ENCODE measurements at places on chromosomes 6 and 20.

- no peak for DNase-seq
Observed at GRCh38 chr6:150177259-150177951, 34.6 kb downstream of the PPP1R14C start.

- no peak for DNase-seq
Observed at GRCh38 chr20:44773070-44773829, 27.6 kb downstream of the KCNK15 start.

DNA sequence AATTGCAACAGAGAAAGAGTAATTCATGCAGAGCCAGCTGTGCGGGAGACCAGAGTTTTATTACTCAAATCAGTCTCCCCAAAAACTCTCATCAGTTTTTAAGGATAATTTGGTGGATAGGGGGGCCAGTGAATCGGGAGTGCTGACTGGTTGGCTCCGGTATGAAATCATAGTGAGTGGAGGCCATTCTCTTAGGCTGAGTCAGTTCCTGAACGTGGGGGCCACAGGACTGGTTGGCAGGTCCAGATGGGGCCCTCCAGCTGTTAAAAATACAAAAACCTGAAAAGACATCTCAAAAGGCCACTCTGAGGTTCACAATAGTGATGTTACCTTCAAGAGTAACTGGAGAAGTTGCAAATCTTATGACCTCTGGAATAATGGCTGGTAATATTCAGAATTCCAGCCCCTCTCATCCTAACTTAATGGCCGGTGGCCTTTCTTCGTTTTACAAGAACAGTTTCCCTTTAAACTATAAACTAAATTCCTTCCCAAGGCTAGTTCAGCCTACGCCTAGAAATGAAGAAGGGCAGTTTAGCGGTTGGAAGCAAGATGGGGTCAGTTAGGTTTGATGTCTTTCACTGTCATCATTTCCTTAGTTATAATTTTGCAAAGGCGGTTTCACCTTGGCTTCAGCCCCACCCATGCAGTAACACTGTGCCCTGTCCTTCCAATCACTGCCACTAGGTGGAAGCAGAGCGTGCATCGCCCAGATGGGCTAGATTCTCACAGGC, 6.8 kb upstream of the MICA start:
- DNase-seq: peak; percentile 73

DNA sequence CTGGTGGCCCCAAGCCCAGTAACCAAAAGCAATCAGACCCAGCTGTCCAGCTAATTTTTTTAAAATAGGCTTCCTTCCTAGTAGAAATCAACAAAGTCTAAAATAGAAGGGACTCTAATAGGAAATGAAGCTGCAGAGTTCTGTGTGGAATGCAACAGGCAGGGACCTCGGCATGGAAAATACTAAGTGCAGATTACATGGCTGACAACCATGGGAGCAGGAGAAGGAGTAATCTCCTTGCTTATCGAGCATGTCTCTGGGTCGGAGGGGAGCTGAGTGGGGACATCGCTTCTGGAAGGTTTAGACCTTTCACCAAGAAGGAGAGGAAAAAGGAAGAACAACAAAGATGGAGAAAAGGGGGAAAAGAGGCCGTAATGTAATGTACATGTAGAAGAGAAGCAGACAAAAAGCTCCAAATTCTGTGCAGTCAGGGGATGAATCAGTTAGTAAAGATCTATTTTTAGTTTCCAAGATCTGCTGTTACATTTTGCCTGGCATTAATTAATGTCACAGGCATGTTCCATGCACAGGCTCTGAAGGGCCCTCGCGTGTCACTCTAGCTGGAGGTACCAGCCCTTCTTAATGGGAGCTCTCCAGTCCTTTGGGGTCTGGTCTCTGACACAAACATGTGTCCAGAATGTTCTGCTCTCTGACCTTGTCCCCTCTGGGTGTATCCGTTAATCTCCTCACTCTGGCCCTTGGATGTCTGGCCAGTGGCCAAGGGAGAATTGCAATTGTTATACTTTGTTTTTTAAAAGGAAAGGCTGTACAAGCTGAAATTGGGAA, 16.6 kb upstream of the ZNF831 start:
- no peak for DNase-seq

DNA sequence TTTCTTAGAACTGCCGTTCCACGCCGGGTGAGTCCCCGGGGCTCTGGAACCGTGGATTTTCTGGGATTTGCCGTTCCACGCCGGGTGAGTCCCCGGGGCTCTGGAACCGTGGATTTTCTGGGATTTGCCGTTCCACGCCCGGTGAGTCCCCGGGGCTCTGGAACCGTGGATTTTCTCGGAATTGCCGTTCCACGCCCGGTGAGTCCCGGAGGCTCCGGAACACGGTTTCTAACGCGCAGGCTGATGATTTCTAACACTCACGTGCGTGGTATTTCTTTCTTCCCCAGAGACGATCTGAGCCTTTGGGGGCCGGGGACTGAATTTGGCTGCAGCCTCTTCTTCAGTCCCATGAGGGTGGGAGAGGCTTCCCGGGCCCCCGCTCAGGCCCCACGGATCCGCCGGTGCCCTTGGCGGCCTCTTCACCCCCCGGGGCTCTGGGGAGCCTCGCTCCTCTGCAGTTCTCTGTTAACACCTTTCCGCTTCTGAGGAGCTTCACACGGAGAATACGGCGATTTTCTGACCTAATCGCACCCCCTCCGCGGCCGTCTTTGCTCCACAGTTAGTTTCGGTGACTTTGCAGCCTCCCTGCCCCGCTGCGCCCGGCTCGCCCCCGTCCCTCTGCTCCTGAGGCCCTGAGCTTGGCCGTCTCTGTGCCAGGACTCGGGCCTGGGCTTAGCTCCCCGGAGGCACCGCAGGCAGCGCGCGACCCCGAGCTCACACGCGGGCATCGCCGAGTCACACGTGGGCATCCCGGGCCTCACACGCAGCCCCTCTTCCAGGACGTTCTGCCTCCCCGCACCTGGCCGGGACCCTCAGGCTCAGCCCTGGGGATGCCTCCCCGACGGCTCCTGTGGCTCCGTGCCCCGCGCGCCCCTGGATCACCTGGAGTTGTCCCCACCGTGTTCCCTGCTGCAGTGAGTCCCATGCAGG, 7.2 kb upstream of the KIF25 start:
- no peak for DNase-seq

GRCh38 chr20:59086923-59087322, 44.3 kb upstream of the PRELID3B start:
- no peak for DNase-seq

GRCh38 chr6:91387290-91388059, 800.6 kb upstream of the MAP3K7 start:
- no peak for DNase-seq

GRCh38 chr6:14012313-14013030, 87.7 kb downstream of the RNF182 start:
- no peak for DNase-seq

GRCh38 chr20:40449974-40450616, 238.9 kb downstream of the MAFB start:
- no peak for DNase-seq

GRCh38 chr20:43360016-43360415, 97.7 kb upstream of the SRSF6 start:
- DNase-seq: no peak

DNA sequence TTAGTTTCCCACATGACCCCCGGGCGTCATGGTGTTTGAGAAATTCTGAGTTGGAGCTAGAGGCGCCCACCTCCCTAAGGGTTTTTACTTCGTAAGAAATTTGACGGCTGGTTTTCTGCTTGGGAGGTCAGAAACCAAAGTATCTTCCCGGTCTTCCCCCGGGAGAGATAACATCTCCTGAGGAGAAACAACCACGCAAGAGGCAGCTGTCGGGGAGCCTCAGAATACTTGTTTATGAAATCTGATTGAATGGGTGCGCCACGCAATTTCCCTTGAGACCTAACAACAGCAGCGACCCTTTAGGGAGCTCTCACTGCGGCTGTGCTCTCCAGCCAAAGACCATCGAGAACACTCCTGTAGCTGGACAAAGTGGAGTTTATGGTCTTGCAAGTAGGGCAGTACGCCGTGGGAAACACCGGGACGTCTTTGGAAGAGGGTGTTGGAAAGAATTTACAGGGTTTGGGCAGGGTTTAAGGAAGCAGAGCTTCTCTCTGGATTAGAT, 608 bp upstream of the EIF2S2 start:
- peak; percentile 46 for DNase-seq
